ENCODE measurements at places on chromosomes 6 and 20. TPM values are rescaled to one million over a fixed set of nuclear protein-coding genes. Genes with fewer than 3 reads are reported as not detected.

GRCh38 chr20:9409981-9410380, 104.4 kb upstream of the LAMP5 start:
- H3K4me3 ChIP-seq, result no peak overlapping the region
- no peaks in the 10 kb centered on the region for H3K36me3 ChIP-seq
- no peaks in the 10 kb centered on the region for H3K4me1 ChIP-seq
- no peak for DNase-seq

- H3K4me3 ChIP-seq, result no peak overlapping the region
- DNase-seq, result no peak
- peaks cover 10% of the 10 kb centered on the region for H3K4me1 ChIP-seq
- H3K27me3 ChIP-seq, result no peaks in the 10 kb centered on the region
Observed at GRCh38 chr6:22928775-22929174, 359.4 kb downstream of the HDGFL1 start.

- H3K27me3 ChIP-seq, result no peaks in the 10 kb centered on the region
- no peaks in the 10 kb centered on the region for H3K36me3 ChIP-seq
- DNase-seq, result no peak
- no peak overlapping the region for H3K4me3 ChIP-seq
- H3K4me1 ChIP-seq, result no peaks in the 10 kb centered on the region
Observed at GRCh38 chr20:25987073-25987927, 290.6 kb upstream of the ZNF337 start.

DNA sequence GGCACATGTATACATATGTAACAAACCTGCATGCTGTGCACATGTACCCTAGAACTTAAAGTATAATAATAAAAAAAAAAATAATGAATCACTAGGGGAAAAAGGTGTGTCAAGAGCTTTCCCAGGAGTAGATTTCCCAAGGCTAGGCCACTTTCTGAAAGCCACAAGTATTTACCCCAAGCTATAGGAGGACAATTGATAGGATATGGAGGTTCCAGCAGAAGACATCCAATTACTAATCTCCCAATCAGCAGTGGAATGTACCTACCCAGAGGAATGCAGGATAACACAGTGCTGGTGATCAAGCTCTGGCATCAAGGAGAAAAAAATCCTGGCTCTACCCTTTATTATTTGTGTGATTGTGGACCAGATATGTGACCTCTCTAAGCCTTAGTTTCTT, 562.7 kb downstream of the RFPL4B start:
- no peaks in the 10 kb centered on the region for H3K27me3 ChIP-seq
- no peaks in the 10 kb centered on the region for H3K36me3 ChIP-seq
- DNase-seq, result no peak
- no peak overlapping the region for H3K27ac ChIP-seq
- no peak overlapping the region for H3K4me3 ChIP-seq
- no peaks in the 10 kb centered on the region for H3K4me1 ChIP-seq

The PLN gene
- total RNA-seq, result not detected

The CDH26 gene
- 1.1 TPM for total RNA-seq

The PRKN gene
- 3.8 TPM for total RNA-seq

The SS18L1 gene
- 53.7 TPM for total RNA-seq

The SLC35B3 gene
- 11.0 TPM for total RNA-seq

The FAM210B gene
- total RNA-seq, result 8.7 TPM
